T-cell (primary cell): ENCODE measurements at places on chromosomes 2 and 18.

GRCh38 chr2:181313845-181314244 is 143.3 kb upstream of the ITGA4 start:
- H3K4me1 ChIP-seq: peaks cover 24% of the 10 kb centered on the region
- no peaks in the 10 kb centered on the region for H3K36me3 ChIP-seq
- DNase-seq: no peak
- H3K27me3 ChIP-seq: no peaks in the 10 kb centered on the region
- H3K27ac ChIP-seq: peak overlapping the region; percentile 98

- H3K27ac ChIP-seq: peak overlapping the region; percentile 23
- peak; percentile 28 for DNase-seq
- no peaks in the 10 kb centered on the region for H3K36me3 ChIP-seq
- peak overlapping the region; percentile 55 for H3K4me3 ChIP-seq
- peaks cover 12% of the 10 kb centered on the region for H3K4me1 ChIP-seq
- no peaks in the 10 kb centered on the region for H3K27me3 ChIP-seq
These were observed 124.7 kb downstream of the CABLES1 start for GRCh38 chr18:23259701-23260681.

DNA sequence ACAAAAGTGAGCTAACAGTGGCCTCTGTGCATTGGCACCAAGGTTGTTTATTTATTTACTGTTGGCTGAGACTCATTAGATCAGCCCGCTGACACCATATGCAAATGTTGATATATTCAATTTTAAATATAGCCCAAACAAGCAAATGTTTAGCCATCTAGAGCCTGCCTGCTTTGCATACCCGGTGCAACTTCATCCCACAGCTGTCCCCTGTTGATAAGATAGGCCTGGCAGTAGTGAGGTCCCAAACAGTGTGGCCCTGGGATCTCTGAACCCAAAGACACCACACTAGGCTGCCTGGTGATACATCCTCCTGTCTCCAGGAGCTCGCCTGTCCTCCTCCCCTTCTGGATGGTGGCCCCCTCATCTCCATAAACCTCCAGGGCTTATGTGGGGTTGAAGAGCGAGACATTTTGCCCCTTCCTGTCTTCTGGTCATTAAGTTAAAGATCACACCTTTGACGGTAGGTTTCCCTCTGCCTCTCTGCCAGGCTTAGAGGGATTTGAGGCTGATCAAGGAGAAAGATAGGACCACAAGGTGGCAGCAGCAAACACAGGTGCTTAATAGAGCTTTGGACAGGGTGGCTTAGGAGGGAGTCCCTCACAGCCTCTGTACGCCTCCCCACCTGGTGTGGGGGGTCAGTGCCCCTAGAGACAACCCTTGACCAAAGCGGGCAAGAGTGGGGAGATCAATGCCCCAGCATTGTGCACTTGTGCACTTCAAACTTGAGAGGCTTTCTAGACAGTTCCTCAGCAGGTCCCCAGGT is 23.7 kb upstream of the MYO5B start:
- no peaks in the 10 kb centered on the region for H3K36me3 ChIP-seq
- no peaks in the 10 kb centered on the region for H3K4me1 ChIP-seq
- no peak overlapping the region for H3K27ac ChIP-seq
- no peak overlapping the region for H3K4me3 ChIP-seq
- DNase-seq: no peak

- no peak for DNase-seq
- no peak overlapping the region for H3K27ac ChIP-seq
- no peaks in the 10 kb centered on the region for H3K4me1 ChIP-seq
- no peak overlapping the region for H3K4me3 ChIP-seq
These were observed 67.4 kb downstream of the SMAD2 start for GRCh38 chr18:47863041-47863440.

DNA sequence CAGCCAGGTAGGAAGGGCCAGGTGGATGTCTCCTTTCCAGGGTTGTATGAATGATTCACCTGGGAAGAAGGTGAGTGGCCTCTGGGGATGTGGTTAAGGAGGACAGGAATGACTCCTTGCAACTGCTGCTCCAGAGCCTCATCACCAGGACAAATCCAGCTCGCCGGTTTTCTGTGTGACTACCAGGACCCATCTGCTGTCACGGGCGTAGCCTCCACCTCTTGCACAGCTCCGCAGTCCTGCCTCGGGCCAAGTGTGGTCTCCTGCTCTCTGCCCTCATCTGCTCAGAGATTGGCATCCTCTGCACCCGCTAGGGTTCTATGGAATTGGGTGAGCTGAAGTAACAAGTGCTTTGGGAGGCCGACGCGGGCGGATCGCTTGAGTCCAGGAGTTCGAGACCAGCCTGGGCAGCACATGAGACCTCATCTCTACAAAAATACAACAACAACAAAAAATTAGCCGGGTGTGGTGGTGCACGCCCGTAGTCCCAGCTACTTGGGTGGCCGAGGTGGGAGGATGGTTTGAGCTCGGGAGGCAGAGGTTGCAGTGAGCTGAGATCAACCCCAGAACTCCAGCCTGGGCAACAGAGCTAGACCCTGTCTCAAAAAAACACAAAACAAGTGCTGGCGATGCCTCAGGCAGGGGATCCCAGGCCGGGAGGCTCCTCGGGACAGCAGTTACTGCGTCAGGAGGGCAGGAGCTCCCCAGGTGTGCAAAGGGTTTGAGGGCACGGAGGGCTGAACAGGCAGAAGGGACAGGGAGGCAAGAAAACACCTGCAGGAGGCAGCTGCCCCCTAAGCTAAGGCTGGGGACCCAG is 831 bp upstream of the D2HGDH start:
- H3K27me3 ChIP-seq: no peaks in the 10 kb centered on the region
- H3K4me3 ChIP-seq: peak overlapping the region; percentile 35
- peak overlapping the region; percentile 34 for H3K27ac ChIP-seq
- no peak for DNase-seq

- no peak overlapping the region for H3K27ac ChIP-seq
- H3K36me3 ChIP-seq: no peaks in the 10 kb centered on the region
- H3K27me3 ChIP-seq: no peaks in the 10 kb centered on the region
- no peak for DNase-seq
These were observed 88.2 kb downstream of the SCG2 start for GRCh38 chr2:223513771-223514455.

DNA sequence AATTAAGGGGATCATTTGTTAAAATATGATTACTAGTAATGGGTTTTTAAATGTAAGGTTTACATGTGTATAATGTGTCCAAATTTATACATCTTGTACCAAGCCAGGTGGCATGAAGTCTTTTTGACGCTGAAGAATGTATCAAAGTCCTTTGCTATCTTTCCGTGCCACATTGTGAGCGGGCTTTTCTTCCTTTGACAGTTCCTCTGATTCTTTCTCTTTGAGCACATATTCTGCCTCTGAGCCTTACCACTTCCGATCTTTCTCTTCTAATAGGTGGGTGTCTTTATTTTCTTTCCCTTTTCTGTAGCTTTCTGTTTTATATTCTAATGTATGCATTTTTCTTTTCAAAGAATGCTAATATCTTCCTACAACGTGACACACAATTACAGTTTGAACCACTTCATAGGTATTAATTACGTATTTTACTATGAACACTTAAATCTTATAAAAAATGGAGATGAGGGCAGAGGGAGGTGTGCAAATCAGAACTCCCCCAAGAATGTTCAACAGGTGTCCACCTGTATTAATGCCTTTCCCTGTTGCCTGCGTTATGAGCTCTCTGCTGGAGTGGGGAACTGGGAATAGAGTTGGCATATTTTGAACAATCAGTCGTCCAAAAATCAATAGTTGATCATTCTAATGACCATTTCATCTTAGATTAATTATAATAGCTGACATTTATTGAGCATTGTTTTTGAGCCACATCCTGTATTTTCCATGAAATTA is 175.5 kb downstream of the TPGS2 start:
- no peak overlapping the region for H3K27ac ChIP-seq
- H3K36me3 ChIP-seq: no peaks in the 10 kb centered on the region
- DNase-seq: no peak
- H3K27me3 ChIP-seq: no peaks in the 10 kb centered on the region

- no peak overlapping the region for H3K4me3 ChIP-seq
- DNase-seq: peak; percentile 13
- H3K27me3 ChIP-seq: peaks cover 2% of the 10 kb centered on the region
- no peaks in the 10 kb centered on the region for H3K36me3 ChIP-seq
- no peak overlapping the region for H3K27ac ChIP-seq
These were observed 62.5 kb downstream of the SLC4A3 start for GRCh38 chr2:219689676-219690628.

DNA sequence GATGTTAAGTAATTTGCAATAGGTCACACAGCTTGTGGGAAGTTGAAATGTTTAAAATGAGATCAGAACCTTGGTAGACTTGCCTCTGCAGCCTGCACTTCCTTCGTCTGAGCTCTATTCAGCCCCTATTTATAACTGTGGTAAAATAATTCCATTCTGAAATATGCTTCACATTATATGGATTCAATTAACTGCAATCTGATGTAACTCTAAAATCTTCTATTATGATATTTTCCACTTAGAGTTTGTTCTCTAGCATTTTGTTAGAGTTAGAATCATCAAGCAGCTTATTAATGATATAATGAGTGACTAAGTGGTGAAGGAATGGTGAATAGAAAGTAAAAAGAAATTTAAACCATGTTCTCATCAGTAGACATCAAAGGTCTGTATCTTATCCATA is 139.6 kb upstream of the ARHGAP28 start:
- no peaks in the 10 kb centered on the region for H3K27me3 ChIP-seq
- no peaks in the 10 kb centered on the region for H3K36me3 ChIP-seq
- H3K27ac ChIP-seq: no peak overlapping the region
- H3K4me1 ChIP-seq: no peaks in the 10 kb centered on the region
- H3K4me3 ChIP-seq: no peak overlapping the region

GRCh38 chr18:58605027-58606020 is 23.6 kb downstream of the ALPK2 start:
- H3K36me3 ChIP-seq: no peaks in the 10 kb centered on the region
- peak overlapping the region; percentile 12 for H3K27ac ChIP-seq
- H3K4me3 ChIP-seq: no peak overlapping the region
- peaks cover 24% of the 10 kb centered on the region for H3K4me1 ChIP-seq
- H3K27me3 ChIP-seq: no peaks in the 10 kb centered on the region

DNA sequence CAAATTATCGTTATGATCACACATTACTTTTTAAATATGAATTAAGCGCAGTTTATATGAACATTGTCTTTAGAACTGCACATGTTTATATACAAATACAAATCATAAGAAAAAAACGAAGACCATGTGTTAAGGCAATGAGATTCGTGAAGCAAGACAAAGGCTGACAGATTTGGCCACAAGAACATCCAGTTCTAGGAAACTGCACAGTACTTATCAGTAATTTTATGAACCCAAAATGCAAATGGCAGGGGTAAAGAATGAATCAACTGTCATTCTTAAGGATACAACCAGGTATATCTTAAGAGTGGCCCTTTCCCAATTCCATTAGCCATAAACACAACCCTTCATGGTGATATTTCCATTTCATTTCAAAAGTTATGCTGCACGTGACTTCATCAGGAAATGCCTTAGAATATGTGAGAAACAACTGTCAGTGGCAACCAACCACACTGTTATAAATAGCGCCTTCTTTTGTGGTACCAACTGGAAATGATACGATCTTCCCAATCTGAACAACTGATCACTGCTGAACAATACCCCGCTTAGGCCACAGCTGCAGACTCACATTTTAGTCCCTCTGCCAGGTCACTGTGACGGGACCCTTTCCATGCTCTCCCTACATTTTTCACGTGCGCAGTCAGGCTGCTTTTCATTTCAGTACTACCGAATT is 144.9 kb downstream of the L3MBTL4 start:
- DNase-seq: no peak
- peaks cover 3% of the 10 kb centered on the region for H3K27me3 ChIP-seq
- H3K27ac ChIP-seq: no peak overlapping the region
- H3K4me3 ChIP-seq: no peak overlapping the region
- H3K36me3 ChIP-seq: no peaks in the 10 kb centered on the region

- H3K36me3 ChIP-seq: no peaks in the 10 kb centered on the region
- H3K27me3 ChIP-seq: no peaks in the 10 kb centered on the region
- no peaks in the 10 kb centered on the region for H3K4me1 ChIP-seq
- no peak overlapping the region for H3K4me3 ChIP-seq
These were observed 169.2 kb downstream of the ASB1 start for GRCh38 chr2:238595750-238596570.

GRCh38 chr2:151056870-151057269 is 204.8 kb downstream of the RBM43 start:
- no peak for DNase-seq
- no peaks in the 10 kb centered on the region for H3K36me3 ChIP-seq
- no peaks in the 10 kb centered on the region for H3K4me1 ChIP-seq
- H3K27me3 ChIP-seq: no peaks in the 10 kb centered on the region
- H3K27ac ChIP-seq: no peak overlapping the region

- no peak for DNase-seq
- no peak overlapping the region for H3K27ac ChIP-seq
- H3K36me3 ChIP-seq: no peaks in the 10 kb centered on the region
- H3K4me3 ChIP-seq: no peak overlapping the region
- H3K27me3 ChIP-seq: no peaks in the 10 kb centered on the region
- H3K4me1 ChIP-seq: no peaks in the 10 kb centered on the region
These were observed 112.4 kb upstream of the RIOK3 start for GRCh38 chr18:23340661-23341060.

- H3K4me3 ChIP-seq: no peak overlapping the region
- H3K27me3 ChIP-seq: no peaks in the 10 kb centered on the region
- DNase-seq: no peak
These were observed 5.0 kb upstream of the PGAP1 start for GRCh38 chr2:196931555-196931954.

GRCh38 chr2:204024906-204025475 is 88.4 kb downstream of the ICOS start:
- H3K27ac ChIP-seq: no peak overlapping the region
- no peak for DNase-seq
- no peak overlapping the region for H3K4me3 ChIP-seq
- H3K4me1 ChIP-seq: peaks cover 8% of the 10 kb centered on the region

DNA sequence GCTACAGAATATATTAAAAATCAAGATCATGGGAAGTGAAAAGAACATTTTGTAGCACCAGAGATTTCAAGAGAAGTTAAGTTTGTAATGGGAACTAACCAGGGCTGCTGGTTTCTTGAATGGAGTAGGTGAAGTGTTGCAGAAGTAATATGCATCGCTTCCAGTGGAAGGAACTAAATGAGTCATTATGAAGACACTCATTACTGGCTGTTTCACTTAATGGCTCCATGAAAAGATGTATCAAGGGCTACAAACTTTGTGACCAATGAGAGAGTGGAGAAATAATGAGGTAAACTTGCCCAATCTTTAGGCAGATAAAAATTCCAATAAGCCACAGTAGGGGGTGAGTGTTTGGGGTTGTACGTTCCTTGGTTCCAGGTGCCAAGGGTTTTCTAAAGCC is 380.4 kb upstream of the POU3F3 start:
- H3K4me3 ChIP-seq: no peak overlapping the region
- no peaks in the 10 kb centered on the region for H3K4me1 ChIP-seq
- H3K27ac ChIP-seq: no peak overlapping the region
- no peaks in the 10 kb centered on the region for H3K36me3 ChIP-seq
- DNase-seq: no peak
